ENCODE measurements at places on chromosomes 5 and 9.

DNA sequence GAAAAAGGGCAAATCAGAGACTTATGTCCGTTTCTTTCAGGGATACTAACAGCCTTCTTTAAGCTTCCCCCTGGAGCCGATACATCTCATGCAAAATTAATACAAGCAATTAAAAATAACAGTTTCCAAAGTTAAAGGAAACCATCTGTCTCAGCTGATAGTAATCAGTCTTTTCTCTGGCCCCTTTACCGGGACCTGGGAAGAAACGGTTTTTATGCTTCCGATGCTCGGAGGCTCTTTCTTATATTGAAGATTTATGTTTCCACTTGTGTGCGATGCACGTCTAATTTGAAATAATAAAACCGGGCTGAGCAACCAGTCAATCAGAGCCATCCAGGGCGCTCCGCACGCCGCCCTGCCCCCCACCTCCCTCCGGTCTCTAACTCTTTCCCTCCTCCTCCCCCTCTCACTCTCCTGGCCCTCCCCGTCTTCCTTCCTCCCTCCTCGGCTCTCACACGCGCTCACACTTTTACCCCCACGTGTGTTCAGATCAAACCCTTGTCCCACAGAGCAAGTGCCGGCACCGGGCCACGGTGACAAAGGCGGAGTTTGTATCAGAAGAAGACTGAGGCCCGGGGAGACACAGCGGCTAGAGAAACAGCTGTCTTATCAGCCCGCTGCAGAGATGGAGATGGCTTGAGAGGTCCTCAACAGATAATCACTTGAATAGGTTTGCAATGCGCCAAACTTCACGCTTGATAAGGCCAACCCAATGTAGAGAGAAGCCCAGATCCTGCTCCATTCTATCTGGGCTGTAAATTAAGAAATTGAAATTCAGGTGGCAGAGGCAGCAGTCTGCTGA, 5.1 kb upstream of the ELAVL2 start:
- no peak for DNase-seq

- no peak for DNase-seq
Observed at GRCh38 chr5:150241298-150242160, 48.0 kb downstream of the CAMK2A start.

DNA sequence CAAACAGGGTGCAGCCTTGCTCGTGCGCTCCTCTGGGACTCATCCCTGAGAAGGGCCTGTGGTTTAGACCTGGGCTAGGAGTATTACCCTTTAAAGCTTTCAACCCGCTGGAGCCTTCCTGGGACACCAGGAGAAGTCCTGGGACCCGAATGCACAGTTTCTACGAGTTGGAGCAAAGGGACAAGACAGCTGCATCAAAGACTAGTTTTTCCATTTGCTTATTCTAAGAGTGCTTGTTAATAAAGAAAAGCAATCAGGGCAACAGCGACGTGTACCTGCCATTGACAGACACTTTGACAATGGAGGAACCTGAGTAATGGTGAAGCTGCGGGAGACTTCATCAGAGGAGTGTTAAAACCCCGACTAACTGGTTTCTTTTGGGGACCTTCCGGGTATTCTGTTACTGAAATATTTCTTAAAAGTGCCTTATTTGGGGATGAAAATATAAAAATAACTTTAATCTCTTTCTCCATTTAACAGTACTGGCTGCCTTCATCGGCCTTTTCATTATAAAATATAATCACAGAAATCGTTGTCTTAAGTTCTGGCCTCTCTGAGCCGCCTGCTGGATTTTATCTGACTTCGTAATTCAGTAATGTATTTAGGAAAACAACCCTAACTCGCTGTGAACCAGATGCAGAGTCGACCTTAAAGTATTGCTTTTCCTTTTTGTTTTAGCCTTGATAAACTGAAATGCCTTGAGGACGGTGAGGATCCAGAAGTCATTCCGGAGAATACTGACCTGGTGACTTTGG, 732 bp downstream of the SNAPC3 start:
- no peak for DNase-seq

- no peak for DNase-seq
Observed at GRCh38 chr9:124742940-124743339, 28.2 kb downstream of the NR6A1 start.

DNA sequence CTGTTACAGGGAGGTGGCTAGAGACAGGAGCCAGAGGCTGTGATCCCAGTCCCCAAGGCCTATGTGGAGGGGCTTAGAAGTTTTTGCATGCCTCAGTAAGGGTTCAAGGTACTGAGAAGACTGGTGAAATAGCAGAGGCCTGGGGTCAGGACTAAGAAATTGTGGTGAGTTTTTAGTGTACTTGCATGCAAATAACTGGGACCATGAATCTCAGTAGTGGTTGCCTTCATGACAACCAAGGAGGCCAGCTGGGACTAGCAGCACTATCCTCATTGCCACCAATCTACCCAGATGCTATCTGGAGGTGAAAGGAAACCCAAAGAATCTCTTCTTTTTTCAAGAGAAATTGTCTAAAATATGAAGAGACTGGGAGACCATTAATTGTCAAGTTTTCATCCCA, 395.1 kb downstream of the CETN3 start:
- no peak for DNase-seq

- DNase-seq = no peak
Observed at GRCh38 chr5:158368686-158369085, 509.7 kb upstream of the CLINT1 start.

DNA sequence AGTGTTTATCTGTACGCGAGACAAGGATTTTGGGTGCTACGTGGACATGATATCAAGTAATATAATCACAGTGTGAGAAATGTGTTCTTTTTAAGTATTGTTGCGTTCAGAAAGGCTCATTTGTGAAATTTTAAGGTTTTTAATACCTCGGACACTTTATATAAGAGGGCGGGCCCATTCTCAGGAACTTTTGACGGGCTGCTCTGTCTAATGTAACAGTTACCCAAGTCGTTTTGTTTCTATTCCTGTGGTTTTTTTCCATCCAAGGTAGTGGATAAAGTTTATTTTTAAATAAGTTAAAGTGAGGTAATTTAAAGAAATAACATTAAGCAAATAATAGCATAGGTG, 525 bp downstream of the SRP19 start:
- DNase-seq = no peak
